ENCODE measurements at places on chromosomes 1 and 21.

GRCh38 chr21:26782331-26782730 lies 62.9 kb downstream of the ADAMTS1 start:
- DNase-seq = no peak

- DNase-seq = no peak
Measured at GRCh38 chr1:84724128-84724860, 34.0 kb upstream of the SSX2IP start.

DNA sequence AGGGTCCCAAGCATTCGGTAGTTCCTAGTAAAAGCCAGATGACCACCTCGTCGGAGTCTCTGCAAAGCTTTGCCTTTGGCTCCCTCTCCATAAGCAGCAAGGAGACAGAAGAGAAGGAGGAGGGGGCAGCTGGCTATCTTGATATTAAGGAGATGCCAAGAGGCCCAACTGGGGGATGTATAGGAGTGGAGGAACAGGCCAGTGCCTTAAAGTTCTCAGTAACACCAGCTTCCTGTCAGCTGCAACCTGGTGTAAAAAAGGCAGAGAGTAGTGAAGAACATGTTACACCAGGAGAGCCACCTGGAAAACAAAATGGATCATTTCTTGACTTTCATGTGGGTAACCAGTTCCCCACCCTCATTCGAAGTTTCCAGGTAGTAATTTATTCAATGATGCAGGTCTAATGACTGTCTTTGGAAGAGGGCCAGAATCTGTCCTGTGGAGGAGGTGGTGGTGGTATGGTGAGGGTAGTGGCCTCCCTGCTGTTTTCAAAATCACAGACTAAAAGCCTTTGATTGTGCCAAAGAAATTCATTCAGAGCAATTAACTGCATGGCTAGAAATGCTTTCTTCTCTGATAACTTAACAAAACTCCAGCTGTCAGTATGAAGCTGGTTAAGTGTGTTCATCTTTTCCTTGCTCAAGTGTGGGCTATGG lies 27.3 kb downstream of the TMEM200B start:
- DNase-seq = peak; percentile 38

GRCh38 chr1:39894884-39895495 lies 6.7 kb downstream of the MYCL start:
- no peak for DNase-seq

- DNase-seq = no peak
Measured at GRCh38 chr21:34580181-34580700, 34.7 kb downstream of the RCAN1 start.

GRCh38 chr1:51421964-51422363 lies 91.6 kb upstream of the TTC39A start:
- DNase-seq = no peak

GRCh38 chr1:53435151-53435550 lies 24.0 kb upstream of the DMRTB1 start:
- DNase-seq = no peak

All from NCI-H1092 (cell line).